ENCODE measurements at places on chromosomes 2 and 18. TPM values are rescaled to one million over a fixed set of nuclear protein-coding genes. Genes with fewer than 3 reads are reported as not detected.

- H3K27ac ChIP-seq: peak overlapping the region; percentile 68
- DNase-seq: no peak
- peaks cover 33% of the 10 kb centered on the region for H3K4me1 ChIP-seq
- H3K36me3 ChIP-seq: no peaks in the 10 kb centered on the region
- no peak overlapping the region for H3K4me3 ChIP-seq
- H3K27me3 ChIP-seq: no peaks in the 10 kb centered on the region
Observed at GRCh38 chr2:159044804-159045286, 76.4 kb downstream of the TANC1 start.

- no peaks in the 10 kb centered on the region for H3K4me1 ChIP-seq
- no peak for DNase-seq
- H3K27ac ChIP-seq: no peak overlapping the region
- H3K27me3 ChIP-seq: no peaks in the 10 kb centered on the region
- no peaks in the 10 kb centered on the region for H3K36me3 ChIP-seq
- no peak overlapping the region for H3K4me3 ChIP-seq
Observed at GRCh38 chr18:39238981-39239660, 1673.5 kb upstream of the CELF4 start.

DNA sequence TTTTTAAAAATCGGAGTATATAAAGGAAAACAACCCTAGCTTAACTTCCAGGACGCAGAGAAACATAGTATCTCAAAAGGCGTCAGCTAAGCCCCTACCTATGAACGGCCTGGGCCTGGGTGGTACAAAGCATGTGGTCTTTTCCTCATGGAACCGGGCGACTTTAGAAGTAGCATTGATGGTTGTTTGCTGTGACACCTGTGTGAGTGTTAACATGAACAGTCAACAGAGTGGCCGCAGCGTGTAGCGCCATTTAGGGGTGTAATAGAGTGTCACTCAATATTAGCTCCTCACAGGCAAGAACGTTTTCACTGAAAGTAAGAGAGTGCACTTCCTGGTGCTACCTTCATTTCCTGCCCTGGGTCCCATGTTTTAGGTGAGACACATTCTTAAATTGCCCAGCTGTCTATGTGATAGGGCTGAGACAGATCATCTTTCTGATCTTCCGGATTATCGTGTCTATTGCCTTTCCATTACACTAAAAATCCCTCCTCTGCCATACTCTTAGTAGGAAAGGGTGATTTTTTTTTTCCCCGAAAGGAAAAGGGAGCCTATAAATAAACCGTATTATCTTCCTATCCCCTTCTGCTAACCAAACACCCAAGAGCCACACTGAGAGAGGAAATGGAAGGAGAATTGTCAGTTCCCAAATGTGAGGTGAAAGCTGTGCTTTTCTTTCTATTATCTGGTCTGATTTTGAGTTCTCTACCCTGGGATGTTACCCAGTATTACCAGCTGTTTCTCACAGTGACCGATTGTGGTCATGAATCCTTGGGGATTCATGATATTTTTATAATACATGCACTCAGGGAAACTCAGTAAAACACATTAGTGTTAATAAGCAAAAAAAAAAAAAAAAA, 1.3 kb downstream of the GORASP2 start:
- H3K27me3 ChIP-seq: no peaks in the 10 kb centered on the region
- no peak for DNase-seq
- H3K4me1 ChIP-seq: no peaks in the 10 kb centered on the region
- peak overlapping the region; percentile 89 for H3K27ac ChIP-seq
- no peaks in the 10 kb centered on the region for H3K36me3 ChIP-seq

DNA sequence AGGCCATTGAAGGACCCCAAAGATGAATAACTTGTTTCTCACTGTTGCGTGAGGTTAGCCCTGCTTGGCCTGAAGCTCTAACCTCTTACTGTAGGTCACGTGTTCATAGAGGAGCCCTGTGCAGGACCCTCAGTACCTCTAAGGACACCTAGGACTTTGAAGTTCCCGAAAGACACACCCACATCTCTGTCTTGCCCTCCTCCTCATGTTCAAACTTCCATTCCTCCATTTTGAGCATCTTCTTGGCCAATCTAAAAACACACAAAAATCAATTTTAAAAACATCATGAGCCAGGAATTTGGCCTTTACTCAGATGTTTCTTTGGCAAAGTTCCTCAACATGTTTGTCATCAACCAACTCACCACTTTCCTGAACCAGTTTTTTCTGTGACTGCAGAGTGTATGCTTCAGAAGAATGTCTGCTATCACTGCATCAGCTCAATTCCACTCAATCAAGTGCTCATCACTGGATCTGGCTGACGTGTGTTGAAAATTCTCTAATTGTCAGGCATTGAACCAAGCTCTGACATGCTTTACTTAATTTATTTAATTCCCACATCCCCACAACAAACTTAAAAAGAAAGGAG, 101.6 kb downstream of the AP1S3 start:
- H3K4me1 ChIP-seq: no peaks in the 10 kb centered on the region
- H3K4me3 ChIP-seq: no peak overlapping the region
- no peaks in the 10 kb centered on the region for H3K27me3 ChIP-seq
- no peak overlapping the region for H3K27ac ChIP-seq
- no peaks in the 10 kb centered on the region for H3K36me3 ChIP-seq
- DNase-seq: no peak

Gene CRYGC
- 1.3 TPM for total RNA-seq

DNA sequence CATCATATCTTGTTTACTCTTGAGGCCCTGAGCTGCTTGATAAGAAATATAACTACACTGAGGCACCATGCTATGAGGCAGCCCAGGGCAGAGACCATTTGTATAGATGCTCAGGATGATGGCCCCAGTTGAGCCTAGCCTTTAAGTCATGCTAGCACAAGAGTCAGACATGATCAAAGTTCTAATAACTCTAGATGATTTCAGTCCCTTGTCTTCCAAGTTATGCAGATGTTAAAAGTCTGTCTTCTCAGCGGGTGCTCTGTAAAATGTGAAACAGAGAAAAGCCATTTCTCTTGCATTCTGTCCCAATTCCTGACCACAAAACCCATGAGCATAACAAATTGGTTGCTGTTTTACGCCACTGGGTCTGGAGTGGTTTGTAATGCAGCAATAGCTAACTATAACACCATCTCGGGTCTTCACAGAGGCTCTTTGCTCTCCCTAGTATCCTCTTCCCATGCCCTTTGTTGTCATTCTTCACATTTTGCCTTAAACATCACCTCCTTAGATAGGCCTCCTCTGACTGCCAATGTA, 49.6 kb downstream of the NXPH2 start:
- H3K36me3 ChIP-seq: no peaks in the 10 kb centered on the region
- no peaks in the 10 kb centered on the region for H3K27me3 ChIP-seq
- H3K27ac ChIP-seq: no peak overlapping the region
- no peak for DNase-seq

DNA sequence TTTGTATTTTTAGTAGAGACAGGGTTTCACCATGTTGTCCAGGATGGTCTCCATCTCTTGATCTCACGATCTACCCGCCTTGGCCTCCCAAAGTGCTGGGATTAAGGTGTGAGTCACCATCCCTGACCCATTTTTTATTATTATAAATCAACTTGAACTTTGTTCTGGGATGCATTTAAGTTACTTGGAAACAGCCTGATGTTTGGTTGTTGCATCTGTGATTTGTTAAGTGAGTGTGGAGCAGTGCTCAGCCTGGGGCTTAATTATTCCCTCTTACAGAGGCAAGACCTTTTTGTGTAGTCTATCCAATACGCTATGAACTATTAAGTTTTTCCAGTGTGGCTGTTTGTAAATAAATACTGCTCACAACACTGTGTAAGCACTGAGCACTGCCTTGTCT, 32.6 kb downstream of the MTA3 start:
- no peaks in the 10 kb centered on the region for H3K4me1 ChIP-seq
- no peak overlapping the region for H3K27ac ChIP-seq
- no peaks in the 10 kb centered on the region for H3K36me3 ChIP-seq
- no peak for DNase-seq

GRCh38 chr2:219448776-219449341, 14.2 kb downstream of the SPEG start:
- H3K27me3 ChIP-seq: no peaks in the 10 kb centered on the region
- no peak overlapping the region for H3K4me3 ChIP-seq
- no peak for DNase-seq
- no peaks in the 10 kb centered on the region for H3K36me3 ChIP-seq
- peaks cover 5% of the 10 kb centered on the region for H3K4me1 ChIP-seq

Gene TWIST2
- 23.5 TPM for total RNA-seq

- H3K4me3 ChIP-seq: no peak overlapping the region
- H3K36me3 ChIP-seq: no peaks in the 10 kb centered on the region
- H3K4me1 ChIP-seq: no peaks in the 10 kb centered on the region
Observed at GRCh38 chr2:241082341-241083090, 19.6 kb downstream of the MTERF4 start.

DNA sequence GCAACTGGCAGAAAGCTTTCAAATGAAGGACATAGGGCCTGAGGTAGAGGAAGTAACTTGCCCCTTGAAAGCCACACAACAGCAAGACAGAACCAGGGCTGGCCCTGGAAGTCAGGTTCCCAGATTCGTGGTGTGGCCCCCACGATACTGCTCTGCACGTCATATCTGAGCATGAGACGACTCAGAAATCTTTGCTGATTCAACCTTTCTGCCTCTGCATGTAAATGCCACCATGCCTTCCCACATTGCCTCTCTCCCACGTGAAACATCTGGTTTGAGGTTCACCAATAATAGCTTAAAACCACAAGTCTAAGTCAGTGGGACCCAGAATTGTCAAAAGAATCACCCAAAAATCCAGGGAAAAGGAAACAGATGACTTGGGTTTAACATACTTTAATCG, 214.0 kb upstream of the TRIB2 start:
- H3K27ac ChIP-seq: no peak overlapping the region
- no peak overlapping the region for H3K4me3 ChIP-seq
- DNase-seq: no peak
- H3K36me3 ChIP-seq: no peaks in the 10 kb centered on the region

Gene HOXD8
- 30.8 TPM for total RNA-seq

DNA sequence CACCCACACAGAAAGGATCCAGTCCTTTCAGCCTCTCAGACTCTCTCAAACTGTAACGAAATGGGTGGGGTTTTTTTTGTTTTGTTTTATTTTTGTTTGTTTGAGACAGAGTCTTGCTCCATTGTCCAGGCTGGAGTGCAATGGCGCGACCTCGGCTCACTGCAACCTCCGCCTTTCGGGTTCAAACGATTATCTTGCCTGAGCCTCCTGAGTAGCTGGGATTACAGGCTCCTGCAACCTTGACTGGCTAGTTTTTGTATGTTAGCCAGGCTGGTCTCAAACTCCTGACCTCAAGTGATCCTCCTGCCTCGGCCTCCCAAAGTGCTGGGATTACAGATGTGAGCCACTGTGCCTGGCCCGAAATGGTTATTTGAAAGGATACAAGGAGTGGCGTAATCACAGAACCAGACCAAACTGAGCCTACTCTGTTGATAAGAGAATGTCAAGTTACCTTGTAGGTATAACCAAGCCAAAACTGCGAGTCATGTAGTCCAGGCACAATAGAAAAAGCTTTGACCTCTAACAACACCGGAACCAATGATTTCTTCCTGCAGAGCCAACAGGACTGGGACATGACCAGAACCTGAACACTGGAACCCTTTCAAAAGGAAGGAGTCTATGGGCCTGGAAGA, 72.5 kb downstream of the NCAPH start:
- no peaks in the 10 kb centered on the region for H3K4me1 ChIP-seq
- H3K4me3 ChIP-seq: no peak overlapping the region
- no peak for DNase-seq

DNA sequence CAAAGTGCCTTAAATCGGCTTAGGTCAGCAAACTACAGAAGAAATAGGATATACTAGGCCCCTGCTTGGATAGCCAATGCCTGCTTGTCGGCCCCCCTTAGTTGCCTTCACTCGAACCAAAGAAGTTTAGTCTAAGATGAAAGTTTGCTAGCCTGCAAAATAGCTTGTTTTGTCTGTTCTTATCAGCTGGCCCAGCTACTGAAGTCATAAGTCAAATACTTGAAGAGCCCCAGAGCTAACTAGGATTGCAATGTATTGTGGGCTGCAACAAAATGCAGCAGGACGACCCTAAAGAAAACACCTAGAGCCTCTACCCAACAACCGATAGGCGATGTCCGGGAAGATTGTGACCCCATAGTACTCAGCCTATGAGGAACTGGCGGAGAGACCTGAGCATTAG, 183.5 kb upstream of the HS6ST1 start:
- no peaks in the 10 kb centered on the region for H3K27me3 ChIP-seq
- H3K27ac ChIP-seq: no peak overlapping the region
- no peak overlapping the region for H3K4me3 ChIP-seq
- H3K36me3 ChIP-seq: no peaks in the 10 kb centered on the region

DNA sequence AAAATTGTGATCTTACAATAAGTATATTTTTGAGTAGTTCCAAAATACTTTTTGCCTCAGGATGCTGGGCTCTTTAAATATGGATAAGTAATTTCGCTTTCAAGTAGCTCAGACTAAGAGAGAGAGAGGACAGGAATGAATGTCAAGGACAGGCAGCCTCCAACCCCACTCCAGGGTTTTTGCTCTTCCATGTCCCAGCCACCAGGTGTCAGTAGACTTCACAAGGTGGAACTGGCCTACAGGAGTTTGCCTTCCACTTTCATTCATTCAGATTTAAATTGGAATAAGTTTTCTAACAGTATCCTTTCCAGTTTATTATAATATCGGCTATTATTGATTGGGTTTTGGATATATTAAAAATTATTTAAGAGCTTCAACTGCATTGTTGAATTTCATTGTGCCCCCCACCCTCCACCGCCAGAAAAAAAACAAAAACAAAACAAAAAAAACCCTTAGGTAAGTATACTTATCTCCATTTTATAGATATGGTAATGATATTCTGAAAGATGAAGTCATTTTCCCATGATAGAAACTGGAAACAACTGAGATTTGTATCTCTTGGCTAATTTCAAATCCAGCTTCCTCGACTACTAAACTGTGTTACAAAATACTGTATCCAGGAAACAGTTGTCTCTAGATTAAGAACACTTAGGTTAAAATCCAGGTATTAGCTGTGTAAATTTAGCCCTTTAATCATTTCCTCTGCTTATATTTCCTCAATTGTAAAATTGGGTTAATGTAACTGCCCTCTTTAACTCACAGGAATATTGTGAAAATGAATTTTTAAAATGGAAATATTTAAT, 793.1 kb downstream of the ERBB4 start:
- no peak overlapping the region for H3K27ac ChIP-seq
- no peaks in the 10 kb centered on the region for H3K4me1 ChIP-seq

DNA sequence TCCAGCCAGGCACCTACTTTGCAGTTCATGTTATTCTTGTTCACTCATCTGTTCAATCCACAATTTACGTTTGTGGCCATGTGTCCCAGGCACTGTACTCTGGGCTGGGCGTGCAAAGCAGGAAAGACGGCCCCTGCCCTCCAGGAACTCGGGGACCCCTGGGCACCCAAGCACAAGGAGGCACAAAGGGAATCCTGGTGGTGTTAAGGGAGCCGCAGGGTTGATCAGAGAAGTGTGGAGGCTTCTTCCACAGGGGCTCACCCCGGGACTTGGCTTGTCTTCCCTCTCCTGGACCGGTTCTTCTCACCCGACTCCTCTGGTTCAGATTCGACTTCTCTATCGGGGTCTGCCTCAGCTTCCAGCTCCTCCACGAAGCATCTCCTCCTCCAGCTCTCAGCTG, 230.5 kb downstream of the BCL2 start:
- DNase-seq: no peak
- no peak overlapping the region for H3K27ac ChIP-seq
- H3K36me3 ChIP-seq: no peaks in the 10 kb centered on the region
- no peaks in the 10 kb centered on the region for H3K27me3 ChIP-seq
- no peaks in the 10 kb centered on the region for H3K4me1 ChIP-seq

Gene PAPOLG
- 18.9 TPM for total RNA-seq

Gene SCN9A
- total RNA-seq: 0.46 TPM

- no peaks in the 10 kb centered on the region for H3K4me1 ChIP-seq
- no peaks in the 10 kb centered on the region for H3K36me3 ChIP-seq
- no peak overlapping the region for H3K4me3 ChIP-seq
- no peak overlapping the region for H3K27ac ChIP-seq
- no peaks in the 10 kb centered on the region for H3K27me3 ChIP-seq
Observed at GRCh38 chr2:109049022-109049421, 60.0 kb upstream of the EDAR start.

All from prostate gland (tissue), 2 donors.